ENCODE measurements at places on chromosomes 6 and 20.

DNA sequence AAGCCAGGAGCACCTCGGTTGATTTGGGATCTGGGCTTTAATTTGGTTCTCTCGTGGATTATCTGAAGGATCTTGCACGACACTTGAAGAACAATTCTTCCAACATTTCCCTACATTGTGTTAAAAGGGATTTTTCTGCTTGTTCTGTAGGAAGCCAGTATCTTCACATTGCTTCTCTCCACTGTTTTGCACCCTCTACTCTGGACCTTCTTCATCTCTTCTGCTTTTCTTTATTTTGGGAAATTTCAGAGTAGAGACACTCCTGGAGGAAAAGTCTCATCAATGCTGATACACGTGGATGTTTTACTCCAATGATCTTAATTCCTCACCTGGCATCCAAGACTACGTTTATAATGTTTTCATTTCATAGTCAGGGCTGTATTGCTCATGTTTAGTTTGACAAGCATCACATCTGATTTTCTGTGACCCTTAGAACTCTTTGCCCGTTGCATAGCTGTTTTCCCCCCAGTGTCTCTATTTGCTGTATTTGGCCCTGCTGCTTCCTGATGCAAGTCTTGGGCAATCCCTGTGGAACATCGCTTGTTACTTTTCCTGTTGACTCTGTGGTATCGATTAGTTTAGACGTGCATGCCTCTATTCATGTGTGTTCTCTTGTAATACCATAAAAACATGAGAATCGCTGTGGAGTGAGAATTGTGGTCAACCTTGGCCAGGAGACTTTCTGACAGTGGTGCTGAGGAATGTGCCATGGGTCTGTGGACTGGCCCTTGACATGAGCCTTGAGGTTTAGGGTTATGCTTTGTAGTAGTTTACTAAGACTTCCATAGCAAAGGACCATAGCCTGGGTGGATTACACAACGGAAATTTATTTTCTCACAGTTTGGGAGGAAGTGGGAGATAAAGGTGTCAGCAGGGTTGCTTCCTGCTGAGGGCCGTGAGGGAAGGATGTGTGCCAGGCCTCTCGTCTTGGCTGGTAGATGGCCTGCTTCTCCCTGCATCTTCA, 12.5 kb downstream of the PLCB1 start:
- DNase-seq, result peak; percentile 67

GRCh38 chr20:59920944-59921343, 12.5 kb downstream of the SYCP2 start:
- DNase-seq, result no peak

DNA sequence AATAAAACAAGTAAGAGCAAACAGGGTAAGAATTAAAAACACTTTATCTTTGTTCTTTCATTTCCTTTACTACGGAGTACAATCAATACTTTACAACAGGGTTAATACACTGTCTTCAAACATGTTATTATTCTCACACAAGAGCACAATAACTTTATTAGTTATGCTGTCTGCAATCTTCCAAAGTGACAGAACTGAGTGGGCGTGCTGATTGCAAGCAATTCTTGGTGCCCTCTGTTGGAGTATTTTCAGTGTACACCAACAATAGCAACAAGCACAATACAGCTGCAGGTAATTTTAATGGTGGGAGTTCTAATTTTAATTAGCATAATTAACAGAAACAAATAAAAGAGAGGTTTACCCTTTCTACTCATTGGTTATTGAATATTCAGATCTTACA, 33.9 kb upstream of the PTPRK start:
- no peak for DNase-seq

DNA sequence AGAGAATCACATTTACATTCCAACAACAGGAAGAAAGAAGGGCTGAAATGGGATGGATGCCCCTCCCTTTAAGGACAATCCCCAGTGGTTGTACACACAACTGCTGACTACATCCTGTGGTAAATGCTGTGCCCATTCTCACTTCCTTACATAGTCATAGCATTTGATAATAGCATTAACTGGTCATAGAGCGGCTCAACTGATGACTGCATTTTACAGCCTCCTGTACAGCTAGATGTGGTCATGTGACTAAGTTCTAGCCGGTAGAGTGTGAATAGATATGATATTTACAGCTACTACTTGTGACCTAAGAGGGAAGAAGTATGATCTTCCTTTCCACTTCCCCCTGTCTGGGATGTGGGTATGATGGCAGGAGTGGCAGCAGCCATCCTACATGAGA, 24.7 kb downstream of the KCNK17 start:
- no peak for DNase-seq

- no peak for DNase-seq
Observed at GRCh38 chr6:153208706-153209105, 77.6 kb upstream of the RGS17 start.

DNA sequence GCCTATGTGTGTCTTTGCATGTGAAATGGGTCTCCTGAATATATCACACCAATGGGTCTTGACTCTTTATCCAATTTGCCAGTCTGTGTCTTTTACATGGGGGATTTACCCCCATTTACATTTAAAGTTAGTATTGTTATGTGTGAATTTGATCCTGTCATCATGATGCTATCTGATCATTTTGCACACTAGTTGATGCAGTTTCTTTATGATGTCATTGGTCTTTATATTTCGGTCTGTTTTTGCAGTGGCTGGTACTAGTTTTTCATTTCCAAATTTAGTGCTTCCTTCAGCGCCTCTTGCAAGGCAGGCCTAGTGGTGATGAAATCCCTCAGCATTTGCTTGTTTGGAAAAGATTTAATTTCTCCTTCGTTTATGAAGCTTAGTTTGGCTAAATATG, 555.2 kb upstream of the BTBD3 start:
- no peak for DNase-seq

- no peak for DNase-seq
Observed at GRCh38 chr6:74755778-74756177, 450.1 kb downstream of the COL12A1 start.

GRCh38 chr6:13203145-13203544, 125.2 kb downstream of the TBC1D7 start:
- DNase-seq, result no peak

- no peak for DNase-seq
Observed at GRCh38 chr6:42443312-42444060, 8.2 kb downstream of the TRERF1 start.

- DNase-seq, result no peak
Observed at GRCh38 chr20:8667306-8667705, 401.6 kb upstream of the PLCB4 start.

GRCh38 chr6:11043378-11043960, 636 bp downstream of the ELOVL2 start:
- no peak for DNase-seq

GRCh38 chr6:37972994-37973757, 153.6 kb downstream of the ZFAND3 start:
- peak; percentile 30 for DNase-seq

DNA sequence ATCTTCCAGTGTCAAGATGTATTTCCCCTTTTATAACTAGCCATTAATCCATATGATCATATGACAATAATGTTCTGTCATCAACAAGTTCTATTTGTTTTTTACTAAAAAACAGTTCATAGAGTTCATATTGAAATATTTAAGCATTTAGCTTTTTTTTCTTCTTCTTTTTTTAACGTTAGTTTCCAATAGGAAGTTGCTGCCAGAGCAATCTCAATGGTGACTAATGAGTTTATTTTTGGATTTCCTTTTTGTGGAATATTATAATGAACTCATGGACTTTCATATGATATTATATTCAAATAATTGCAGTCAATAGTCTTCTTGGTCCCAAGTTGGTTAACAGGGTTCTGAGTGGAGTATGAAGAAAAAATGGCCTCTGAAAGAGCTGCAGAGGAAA, 343.3 kb downstream of the BCKDHB start:
- no peak for DNase-seq

DNA sequence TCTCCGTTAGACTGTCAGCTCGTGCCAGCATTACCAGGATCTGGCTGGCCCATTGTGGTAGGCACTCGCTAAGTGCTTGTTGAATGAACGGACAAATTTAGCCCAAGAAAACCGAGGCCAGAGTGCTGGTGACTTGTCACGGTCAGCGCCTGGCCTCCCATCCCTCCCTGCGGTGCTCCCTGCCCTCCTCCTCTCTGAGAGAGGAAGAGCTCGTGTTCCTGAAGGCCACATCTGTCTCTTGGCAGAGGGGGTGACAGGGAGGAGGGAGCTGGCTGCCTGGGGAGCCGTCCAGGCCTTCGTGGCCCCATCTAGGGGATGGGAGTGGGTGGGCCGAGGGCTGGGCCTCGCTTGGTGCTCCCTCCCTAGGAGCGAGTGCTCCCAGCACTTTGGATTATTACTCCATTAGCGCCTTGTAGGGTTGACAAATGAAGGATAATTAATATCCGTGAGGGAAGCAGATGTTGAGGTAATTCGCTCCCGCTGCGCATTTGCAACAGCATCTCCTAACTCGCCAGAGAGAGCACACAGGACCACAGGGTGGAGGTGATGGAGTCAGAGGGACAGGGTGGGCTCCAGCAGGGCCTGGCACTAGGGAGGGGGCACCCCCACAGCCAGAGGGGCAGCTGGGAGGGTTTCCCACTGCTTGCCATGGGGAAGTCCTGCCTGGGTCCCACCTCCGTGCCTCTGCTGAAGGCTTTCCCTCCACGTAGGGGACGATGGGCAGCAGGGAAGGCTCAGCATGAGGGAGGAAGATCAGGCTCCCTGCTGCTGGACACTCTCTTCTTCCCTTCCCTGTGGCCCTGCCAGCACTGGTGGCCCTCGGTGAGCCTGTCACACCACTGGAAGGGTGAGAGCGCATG, 37.0 kb downstream of the VSTM2L start:
- DNase-seq, result no peak

GRCh38 chr6:166862978-166863530, 93.3 kb downstream of the RNASET2 start:
- no peak for DNase-seq

GRCh38 chr6:81436990-81437389, 315.5 kb downstream of the TENT5A start:
- DNase-seq, result no peak

GRCh38 chr20:47726632-47727031, 58.6 kb downstream of the SULF2 start:
- no peak for DNase-seq

DNA sequence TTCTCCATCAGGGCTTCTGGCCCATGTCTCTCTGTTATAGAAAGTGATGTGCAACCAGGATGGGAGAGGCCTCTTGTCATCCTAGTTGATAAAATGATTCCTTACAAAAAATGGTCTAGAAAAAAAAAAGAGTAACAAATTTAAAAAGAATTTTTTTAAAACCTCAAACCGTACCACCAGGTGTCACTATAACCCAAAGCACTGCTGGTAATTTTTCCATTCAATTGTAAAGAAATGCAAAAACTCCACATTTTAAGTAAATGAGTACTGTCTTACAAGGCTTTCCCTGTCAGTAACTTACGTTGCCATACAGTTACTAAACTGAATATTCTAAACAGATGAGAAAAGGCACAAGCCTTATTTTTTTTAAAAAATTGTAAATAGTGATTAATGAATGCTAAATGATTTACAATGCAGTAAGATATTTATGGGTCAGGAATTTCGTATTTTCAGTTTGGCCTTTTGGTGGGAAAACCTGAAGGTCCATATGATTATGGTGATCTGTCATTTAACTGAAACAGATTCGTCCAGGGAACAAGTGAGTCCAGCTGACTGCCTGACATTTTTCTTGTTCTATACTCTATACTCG, 95.4 kb downstream of the OGFRL1 start:
- DNase-seq, result peak; percentile 41

DNA sequence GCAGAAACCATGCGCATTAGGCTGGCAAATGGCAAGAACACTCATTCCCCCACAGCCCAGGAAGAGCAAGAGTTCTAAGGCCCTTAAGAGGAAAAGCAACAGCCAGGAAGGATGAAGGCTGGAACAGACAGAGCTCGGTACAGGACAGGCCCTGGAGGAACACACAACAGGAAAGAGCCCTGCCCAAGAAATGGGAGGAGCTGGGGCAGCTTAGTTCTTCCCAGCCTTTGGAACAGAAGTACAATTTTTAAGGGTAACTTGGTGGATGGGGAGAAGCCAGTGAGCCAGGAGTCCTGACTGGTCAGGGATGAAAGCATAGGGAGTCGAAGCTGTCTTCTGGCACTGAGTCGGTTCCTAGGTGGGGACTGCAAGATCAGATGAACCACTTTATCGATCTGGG, 32.4 kb downstream of the OR2B2 start:
- no peak for DNase-seq

GRCh38 chr6:72819609-72820008, 197.7 kb downstream of the KCNQ5 start:
- no peak for DNase-seq

- no peak for DNase-seq
Observed at GRCh38 chr6:95294043-95294442, 283.3 kb upstream of the MANEA start.

- DNase-seq, result no peak
Observed at GRCh38 chr6:139294090-139294489, 2.3 kb upstream of the TXLNB start.

DNA sequence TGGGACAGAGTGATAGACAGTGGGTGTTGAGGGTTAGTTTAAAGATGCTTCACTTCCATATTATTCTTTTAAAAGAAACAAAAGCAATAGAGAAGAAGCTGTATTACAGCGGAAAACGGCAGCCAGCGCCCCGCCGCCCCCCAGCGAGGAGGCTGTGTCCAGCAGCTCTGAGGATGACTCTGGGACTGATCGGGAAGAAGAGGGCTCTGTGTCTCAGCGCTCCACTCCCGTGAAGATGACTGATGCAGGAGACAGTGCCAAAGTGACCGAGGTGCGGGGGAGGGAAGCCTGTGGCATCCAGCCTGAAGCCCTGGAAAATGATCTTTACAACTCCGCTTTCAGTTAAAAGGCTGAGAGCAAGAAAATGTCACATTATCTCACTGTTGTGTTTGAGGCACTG, 100.2 kb downstream of the FIG4 start:
- no peak for DNase-seq

GRCh38 chr6:131136021-131136786, 937 bp downstream of the AKAP7 start:
- DNase-seq, result peak; percentile 17

DNA sequence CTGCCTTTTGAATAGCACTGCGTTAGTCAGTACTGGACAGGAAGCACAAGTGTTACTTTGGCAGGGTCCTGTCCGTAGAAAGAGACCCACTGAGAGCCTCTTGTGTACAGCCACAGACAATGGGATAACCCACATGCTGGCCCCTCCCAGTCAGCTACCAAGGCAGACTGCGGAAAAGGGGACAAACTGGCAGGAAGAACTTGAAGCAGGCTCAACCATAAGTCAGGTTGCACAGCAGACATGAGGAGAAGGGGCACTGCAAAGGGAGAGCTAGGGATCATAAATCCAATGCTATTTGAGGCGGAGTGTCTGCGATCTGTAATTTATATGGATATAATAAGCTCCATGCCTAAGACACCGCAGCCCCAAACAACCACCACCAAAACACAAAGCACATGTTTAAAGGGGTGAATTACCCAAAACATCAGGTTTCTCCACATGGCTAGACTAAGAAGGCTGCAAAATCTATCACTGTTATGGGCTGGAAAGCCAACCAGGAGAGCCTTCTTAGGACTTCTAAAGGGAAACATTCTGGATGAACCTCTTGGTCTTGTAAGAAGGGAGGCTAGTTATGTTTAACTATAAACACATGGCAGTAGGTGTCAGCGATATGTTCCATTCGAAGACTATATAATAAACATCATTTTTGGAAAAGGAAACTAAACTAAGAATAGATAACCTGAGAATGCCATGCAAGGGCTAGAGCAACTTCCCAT, 141.7 kb downstream of the BACH2 start:
- no peak for DNase-seq
